Thoracic aorta (tissue), 2 donors: ENCODE measurements at places on chromosomes 12 and 14. TPM values are rescaled to one million over a fixed set of nuclear protein-coding genes. Genes with fewer than 3 reads are reported as not detected.

- no peak for DNase-seq
Observed at GRCh38 chr14:99899578-99900178, 106.5 kb downstream of the EML1 start.

GRCh38 chr12:3333583-3333982 lies 157.4 kb upstream of the PRMT8 start:
- DNase-seq = no peak

GRCh38 chr14:36281309-36281708 lies 39.1 kb downstream of the MBIP start:
- DNase-seq = no peak

GRCh38 chr12:41442896-41443295 lies 254.8 kb downstream of the PDZRN4 start:
- DNase-seq = no peak

- DNase-seq = no peak
Observed at GRCh38 chr12:80580254-80580653, 127.2 kb upstream of the MYF6 start.

DNA sequence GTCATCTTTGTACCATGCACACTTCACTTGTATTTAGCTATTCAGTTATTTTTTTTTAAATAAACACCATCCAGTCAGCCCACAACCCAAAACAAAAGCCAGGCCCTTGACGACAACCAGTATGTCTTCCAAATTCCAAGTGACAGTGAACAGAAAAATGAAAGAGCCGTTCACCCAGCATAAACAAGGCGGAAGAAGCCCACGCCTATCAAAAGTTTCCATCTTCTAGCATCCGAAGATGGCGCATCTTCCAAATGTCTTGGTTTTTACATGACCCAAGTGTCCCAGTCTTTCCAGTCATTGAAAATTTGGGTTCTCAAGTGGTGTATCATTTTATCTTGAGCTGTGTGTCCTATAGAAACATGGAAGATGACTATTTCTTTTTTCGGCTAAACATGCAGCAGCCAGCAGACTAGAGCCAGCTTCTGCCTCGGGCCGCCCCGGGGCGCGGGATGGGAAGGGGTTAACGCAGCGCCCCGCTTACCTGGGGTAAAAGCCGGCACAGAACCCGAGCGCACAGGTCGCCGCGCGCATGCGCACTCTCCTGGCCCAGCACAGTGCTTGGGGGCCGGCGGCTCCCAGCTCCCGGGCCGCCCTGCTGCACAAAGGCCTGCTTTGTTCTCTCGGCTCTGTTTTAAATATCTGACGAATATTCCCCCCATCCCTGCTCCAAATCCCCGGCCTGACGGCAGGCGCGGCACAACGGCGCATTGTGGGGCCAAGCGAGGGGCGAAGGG lies 164.8 kb downstream of the ZFP36L1 start:
- DNase-seq = no peak

GRCh38 chr12:11808931-11809330 lies 159.5 kb downstream of the ETV6 start:
- DNase-seq = no peak

DNA sequence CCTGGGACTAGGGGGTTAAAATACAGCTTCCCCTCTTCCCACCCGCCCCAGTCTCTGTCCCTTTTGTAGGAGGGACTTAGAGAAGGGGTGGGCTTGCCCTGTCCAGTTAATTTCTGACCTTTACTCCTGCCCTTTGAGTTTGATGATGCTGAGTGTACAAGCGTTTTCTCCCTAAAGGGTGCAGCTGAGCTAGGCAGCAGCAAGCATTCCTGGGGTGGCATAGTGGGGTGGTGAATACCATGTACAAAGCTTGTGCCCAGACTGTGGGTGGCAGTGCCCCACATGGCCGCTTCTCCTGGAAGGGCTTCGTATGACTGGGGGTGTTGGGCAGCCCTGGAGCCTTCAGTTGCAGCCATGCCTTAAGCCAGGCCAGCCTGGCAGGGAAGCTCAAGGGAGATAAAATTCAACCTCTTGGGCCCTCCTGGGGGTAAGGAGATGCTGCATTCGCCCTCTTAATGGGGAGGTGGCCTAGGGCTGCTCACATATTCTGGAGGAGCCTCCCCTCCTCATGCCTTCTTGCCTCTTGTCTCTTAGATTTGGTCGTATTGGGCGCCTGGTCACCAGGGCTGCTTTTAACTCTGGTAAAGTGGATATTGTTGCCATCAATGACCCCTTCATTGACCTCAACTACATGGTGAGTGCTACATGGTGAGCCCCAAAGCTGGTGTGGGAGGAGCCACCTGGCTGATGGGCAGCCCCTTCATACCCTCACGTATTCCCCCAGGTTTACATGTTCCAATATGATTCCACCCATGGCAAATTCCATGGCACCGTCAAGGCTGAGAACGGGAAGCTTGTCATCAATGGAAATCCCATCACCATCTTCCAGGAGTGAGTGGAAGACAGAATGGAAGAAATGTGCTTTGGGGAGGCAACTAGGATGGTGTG lies 1.9 kb downstream of the GAPDH start:
- DNase-seq = no peak

GRCh38 chr12:56040151-56040550 lies 1.6 kb upstream of the RPS26 start:
- no peak for DNase-seq

- DNase-seq = no peak
Observed at GRCh38 chr14:100155049-100155621, 4.3 kb downstream of the DEGS2 start.

- DNase-seq = no peak
Observed at GRCh38 chr14:95507174-95507573, 9.3 kb downstream of the SYNE3 start.

GRCh38 chr12:108561852-108562347 lies 496 bp upstream of the ISCU start:
- no peak for DNase-seq

DNA sequence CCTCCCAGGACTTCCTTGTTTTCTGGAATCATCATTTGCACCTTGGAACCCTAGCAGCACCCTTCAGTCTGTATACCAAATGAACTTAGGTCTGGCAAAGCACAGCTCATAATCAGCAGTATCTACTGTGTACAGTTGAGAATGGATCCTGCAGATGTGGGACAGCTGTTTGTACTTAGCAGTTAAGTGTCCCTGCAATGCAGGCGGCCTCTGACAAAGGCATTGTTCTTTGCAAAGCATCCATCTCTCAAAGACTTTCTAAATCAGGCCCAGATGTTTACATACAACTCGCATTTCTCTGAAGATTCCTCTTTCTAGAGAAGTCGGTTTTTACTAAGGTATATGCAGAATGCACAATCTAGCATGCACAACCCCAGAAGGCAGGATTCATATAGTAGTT lies 170.5 kb upstream of the RBM19 start:
- no peak for DNase-seq

GRCh38 chr12:92151916-92152315 lies 6.3 kb upstream of the BTG1 start:
- DNase-seq = no peak

DNA sequence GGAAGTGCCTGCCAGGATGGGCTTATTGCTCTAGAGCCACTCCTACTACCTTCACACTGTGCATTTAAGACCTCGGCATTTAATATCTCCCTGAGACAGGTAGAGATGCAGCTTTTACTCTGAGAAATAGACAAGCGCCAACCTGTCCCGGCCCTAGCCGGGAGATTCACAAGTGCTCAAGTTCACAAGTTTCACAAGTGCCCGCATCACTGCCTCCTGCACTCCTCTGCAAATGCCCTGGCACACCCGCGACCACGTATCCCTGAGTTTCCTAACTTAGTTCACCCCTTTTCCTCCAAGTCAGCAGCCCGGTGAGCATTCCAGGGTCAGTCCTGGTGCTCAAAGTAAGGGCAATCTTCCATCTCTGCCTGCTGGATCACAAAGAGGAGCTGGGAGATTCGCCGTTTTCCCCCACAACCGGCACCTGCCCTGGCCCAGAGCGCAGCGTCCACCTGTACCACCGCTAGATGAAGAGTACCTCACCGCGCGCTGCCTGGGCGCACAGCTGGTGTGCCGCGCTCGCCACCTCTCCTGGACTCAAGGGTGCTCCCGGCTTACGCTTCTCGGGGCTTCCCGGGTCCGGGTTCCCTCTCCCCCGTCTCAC lies 5.0 kb upstream of the SLC38A4 start:
- no peak for DNase-seq

GRCh38 chr12:26134540-26134939 lies 9.7 kb upstream of the BHLHE41 start:
- DNase-seq = no peak

DNA sequence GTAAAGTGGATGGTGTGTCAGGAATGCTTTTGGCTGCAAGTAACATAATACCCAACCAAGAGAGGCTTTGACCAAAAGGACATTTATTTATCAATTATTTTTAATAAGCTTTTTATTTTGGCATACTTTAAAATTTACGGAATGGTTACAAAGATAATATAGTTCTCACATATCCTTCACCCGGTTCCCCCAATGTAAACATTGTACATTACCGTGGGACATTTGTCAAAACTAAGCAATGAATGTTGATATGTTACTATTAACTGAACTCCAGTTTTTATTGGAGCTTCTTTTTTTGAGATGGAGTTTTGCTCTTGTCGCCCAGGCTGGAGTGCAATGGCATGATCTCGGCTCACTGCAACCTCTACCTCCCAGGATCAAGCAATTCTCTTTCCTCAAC lies 23.0 kb downstream of the CCDC63 start:
- no peak for DNase-seq

DNA sequence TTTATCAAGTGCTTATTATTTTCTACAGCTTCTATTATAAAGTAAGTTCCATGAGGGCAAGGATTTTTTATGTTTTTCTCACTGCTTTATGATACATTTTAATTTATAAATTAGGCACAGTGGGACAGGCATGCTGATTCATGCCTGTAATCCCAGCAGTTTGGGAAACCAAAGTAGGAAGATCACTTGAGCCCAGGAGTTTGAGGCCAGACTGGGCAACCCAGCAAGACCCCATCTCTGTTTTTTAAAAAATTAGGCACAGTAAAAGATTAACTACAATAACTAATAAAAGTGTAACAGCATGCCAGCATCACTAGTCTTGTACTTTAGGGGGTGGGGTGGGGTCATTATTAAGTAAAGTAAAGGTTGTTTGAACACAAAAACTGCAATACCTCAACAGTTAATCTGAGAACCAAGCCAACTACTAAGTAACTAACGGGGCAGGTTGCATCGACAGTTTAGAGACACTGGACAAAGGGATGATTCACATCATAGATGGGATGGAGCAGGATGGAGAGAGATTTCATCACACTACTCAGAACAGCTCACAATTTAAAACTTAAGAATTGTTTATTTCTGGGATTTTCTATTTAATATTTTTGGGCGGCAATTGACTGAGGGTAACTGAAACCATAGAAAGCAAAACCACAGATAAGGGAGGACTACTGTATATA lies 119.5 kb downstream of the PLEKHA5 start:
- DNase-seq = no peak

DNA sequence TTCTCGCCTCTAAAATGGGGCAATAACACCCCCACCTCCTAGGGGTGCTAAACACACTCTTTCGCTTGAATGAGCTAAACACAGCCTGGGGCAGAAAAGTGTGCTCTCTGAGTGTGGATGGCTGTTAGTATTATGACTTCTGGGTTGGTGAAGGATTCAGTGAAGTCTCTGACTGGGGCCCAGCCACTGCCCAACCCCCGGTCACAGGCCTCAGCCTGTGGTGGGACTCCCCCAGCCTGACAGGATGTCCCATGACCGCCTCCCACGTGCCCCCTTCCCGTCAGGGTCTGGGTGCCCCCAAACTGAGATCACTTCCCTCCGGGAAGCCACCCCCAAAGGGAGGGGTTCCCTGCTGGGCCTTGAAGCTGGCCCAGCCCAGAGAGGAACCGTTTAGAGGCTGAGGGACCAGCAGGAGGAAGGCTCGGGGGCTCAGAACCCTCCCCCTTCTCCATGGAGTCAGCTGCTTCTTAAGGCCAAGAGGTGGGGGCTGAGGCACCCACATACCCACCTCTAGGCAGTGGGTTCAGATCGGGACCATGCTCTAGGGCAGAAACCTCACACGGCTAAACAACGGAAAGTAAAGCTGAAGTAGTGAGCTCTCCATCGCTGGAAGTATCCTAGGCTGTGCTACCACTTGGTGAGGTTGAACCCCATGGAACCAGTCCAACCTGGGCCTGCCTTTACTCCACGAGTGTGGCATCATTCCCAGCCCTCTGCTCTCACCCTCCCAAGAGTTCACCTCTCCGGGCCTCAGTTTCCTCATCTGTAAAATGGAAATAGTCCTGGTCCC lies 13.8 kb downstream of the DTX1 start:
- no peak for DNase-seq

GRCh38 chr12:67827820-67828383 lies 161.3 kb upstream of the IFNG-AS1 start:
- DNase-seq = peak; percentile 42

DNA sequence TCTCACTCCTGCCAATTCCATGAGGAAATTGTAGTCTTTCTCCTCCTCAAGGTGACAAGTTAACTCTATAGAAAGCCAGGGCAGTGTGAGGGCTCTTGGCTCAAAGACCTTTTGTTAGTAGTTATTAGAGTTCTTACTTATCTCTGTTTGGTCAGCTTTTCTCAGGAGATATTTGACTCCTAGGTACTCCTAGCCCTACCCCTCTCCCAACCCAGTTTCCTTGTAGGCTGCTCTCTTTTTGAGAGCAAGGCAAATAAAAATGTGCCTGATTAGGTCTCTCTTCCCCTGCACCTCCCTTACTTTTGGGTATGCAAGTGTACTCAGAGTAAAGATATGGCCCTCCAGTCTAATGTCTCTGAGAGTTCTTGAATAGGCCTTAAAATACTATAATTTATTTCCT lies 23.8 kb downstream of the BTG1 start:
- no peak for DNase-seq

GRCh38 chr12:24679126-24679525 lies 269.8 kb downstream of the BCAT1 start:
- DNase-seq = no peak

GRCh38 chr14:78486621-78487020 lies 316.4 kb downstream of the NRXN3 start:
- DNase-seq = no peak

LUM gene
- total RNA-seq = 257 TPM

ADAM21 gene
- 0.14 TPM for total RNA-seq

BICDL1 gene
- 0.68 TPM for total RNA-seq

COQ6 gene
- 46.3 TPM for total RNA-seq

SERPINA9 gene
- 2.3 TPM for total RNA-seq

ACVRL1 gene
- total RNA-seq = 90.2 TPM

LHX5 gene
- not detected for total RNA-seq

RNASE2 gene
- 7.2 TPM for total RNA-seq

GOLT1B gene
- total RNA-seq = 26.7 TPM

NFATC4 gene
- 62.0 TPM for total RNA-seq

ARF6 gene
- 67.2 TPM for total RNA-seq

SERPINA12 gene
- not detected for total RNA-seq
